ENCODE measurements at places on chromosomes 13 and 19.
A peak's percentile ranks its signal among the peaks of the same experiment; 100 is the strongest.

- no peak for DNase-seq
Observed at GRCh38 chr13:78680576-78681350, 21.8 kb upstream of the OBI1 start.

DNA sequence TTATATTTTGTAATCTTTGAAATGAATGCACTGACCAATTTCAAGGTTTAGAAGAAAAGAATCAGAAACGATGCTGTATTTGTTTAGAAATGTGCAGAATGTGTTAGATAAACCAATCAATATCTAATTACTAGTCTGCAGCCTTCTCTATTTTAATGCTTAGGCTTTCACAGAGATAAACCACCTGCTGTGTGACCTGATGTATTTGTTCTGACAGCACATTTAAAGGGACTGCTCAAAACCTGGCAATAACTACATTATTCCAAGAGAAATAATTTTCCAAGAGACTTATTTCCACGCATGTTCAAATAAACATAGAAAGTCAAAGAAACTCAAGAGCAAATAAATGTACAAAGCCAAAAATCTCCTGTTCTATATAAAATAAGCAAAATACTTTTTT is 641.6 kb upstream of the PCDH20 start:
- no peak for DNase-seq

DNA sequence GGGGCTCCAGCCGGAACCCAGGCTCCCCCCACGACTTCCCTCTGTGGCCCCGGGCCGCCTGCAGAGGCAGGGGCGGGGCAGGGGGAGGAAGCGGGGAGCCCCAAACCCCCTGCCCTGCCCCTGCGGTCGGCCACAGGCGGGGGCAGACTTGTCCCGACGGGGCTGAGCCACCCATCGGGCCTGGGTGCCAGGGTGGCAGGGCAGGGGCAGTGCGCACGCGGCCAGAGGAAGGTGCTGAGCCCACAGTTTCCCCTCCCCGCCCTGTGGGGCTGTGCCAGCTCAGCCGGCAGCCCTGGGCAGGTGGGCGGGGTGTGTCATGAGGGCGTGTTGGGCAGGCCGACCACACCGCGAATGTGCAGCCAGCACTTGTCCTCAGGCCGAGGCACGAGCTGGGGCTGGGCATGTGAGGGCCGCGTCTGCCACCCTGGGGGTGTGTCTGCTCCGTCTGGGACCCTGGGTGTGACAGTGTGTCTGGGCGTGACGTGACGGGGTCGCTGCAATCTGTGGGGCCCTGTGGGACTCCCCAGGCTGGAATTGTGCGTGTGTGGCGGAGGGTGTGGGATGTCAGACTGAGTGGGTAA is 17.7 kb downstream of the CCDC97 start:
- DNase-seq = peak; percentile 60

GRCh38 chr13:33207615-33207961 is 78.0 kb downstream of the STARD13 start:
- no peak for DNase-seq

DNA sequence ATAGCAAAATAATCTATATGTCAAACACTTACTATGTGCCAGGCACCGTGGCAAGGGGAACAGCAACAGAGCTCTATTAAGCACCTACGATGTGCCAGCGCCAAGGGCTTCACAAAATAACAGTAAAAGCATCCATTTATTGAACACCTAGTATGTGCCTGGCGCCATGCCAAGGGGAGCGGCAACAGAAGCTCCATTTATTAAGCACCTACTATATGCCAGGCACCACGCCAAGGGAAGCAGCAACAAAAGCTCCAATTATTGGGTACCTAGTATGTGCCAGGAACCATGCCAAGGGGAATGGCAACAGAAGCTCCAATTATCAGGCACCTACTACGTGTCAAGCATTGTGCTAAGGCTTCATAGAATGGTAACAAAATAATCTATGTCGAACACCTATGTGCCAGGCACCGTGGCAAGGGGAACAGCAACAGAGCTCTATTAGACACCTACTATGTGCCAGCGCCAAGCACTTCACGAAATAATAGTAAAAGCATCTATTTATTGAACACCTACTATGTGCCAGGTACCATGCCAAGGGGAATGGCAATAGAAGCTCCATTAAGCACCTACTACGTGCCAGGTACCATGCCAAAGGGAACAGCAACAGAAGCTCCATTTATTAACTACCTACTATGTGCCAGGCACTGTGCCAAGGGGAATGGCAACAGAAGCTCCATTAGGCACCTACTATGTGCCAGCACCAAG is 107.7 kb downstream of the PTPRS start:
- no peak for DNase-seq

- DNase-seq = no peak
Observed at GRCh38 chr13:101626925-101627555, 174.6 kb downstream of the ITGBL1 start.

DNA sequence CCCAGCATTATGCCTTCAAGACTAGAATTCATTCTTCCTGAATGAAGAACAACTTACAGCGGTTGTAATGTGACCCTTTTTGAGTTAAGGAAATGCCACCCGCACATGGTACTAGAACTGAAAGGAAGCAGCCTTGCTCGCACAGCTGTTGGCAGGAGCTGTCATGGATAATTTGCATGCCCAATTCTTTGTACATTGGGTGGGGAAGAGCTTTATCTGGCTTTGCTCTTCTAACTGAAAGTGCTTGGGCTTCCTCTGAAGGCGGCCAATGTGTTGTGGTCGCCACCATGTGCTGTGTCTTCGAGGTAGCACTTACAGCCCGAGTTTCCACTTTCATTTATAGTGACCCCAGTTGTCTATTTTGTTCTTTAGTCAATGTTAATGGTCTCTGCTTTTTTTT is 3.4 kb downstream of the CCNE1 start:
- no peak for DNase-seq
